ENCODE measurements at places on chromosomes 5 and 9.

GRCh38 chr5:105840800-105841199, 1829.9 kb downstream of the EFNA5 start:
- DNase-seq, result no peak

DNA sequence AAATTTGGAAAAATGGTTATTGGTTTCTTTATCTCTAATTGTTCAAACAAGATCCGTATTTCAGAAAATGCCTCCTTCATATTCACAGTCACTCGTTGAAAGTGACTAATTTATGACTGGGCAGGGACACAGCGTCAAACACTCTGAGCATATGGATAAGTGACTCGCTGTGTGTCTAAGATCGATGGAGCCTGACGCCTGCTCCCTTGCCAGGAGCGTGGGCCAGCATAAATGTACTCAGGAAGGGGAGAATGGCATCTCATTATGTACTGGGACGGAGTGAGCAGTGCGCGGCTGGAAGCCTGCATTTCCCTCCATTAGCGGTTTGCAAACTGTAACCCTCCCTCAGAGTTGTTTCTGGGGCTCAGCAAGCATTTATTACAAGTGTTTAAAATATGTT, 79.8 kb upstream of the CAST start:
- DNase-seq, result peak; percentile 63

- no peak for DNase-seq
Observed at GRCh38 chr5:100023536-100023935, 511.6 kb upstream of the FAM174A start.

- DNase-seq, result no peak
Observed at GRCh38 chr5:93990504-93991070, 249.2 kb upstream of the POU5F2 start.

DNA sequence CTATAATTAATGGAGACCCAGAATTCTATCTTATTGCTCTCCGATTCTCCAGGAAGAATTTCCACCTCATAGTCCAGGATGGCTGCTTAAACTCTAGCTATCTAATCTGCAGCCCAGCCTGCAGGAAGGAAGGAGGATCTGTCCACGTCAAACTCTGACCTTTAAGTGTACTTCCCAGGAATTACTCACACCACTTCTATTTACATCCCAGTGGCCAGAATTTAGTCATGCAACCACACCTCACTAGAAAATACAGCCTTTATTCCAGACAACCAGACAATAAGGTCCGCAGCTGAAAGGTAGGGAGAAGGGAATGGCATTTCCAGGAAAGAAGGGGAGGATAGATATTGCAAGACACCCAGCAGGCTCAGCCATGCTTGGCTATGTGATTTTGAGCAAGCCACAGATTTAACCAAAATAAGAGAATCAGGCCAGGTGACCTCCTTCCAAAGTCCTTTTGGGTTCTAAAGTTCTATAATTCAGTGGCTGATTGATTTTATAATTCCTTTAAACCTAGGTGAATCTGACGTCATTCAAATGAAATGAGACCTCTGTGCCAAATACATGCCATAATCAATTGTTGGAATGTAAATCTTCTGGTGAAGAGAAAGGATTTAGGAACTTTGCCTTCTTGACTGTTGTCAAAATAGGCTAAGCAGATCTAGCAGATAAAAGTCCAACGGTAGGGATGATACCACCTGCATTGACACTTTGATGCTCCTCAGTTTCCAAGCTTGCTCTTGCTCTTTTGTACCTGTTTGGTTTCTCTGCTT, 3.7 kb upstream of the DENND1A start:
- DNase-seq, result peak; percentile 80

DNA sequence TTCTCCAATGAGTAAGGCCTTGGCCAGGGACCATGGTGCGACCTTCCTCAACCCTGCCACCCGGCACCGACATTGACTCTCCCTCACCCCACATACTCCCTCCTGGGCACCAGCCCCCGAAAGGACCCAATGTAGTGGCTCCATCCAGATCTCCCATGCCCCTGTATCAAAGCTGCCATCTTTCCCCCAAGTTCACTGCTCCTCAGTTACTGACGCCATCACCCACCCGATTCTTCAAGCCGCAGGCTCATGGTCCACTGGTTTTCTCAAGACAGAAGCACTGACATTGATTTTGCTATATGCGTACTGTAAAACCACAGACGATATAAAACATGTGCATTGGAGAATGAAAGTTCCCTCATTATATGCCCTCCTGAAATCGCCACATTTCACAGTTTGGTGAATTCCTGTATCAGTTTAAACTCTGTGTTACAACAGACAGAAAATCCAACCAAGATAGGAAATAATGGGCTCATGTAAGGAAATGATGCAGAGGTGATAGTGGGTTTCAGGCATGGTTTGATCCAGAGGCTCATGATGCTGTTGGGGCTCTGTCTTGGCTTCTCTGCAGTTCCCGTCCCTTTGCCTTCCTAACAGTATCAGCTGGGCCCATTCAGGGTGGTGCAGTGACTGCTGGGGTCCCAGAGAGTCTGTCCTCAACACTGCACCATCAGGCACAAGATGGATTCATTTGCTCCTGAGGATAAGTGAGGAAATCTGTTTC, 207.3 kb upstream of the IER5L start:
- DNase-seq, result no peak

DNA sequence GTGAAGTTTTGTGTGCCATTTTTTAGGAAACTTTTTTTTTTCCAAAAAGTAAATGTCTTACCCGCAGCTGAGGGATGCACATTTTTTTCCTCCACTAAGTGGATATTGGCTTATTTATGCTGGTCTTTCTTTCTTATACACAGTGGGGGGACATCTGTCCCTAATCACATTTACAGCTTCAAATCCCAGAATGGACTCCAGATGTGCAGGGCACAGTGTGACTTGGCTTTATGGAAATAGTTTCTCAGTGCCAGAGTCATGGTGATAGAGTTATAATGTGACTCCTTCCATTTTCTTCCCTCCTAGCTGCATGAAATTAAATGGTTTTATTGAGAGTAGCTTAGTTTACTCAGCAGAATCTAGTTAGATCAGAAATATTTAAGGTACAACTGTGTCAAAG, 66.5 kb downstream of the SV2C start:
- no peak for DNase-seq

GRCh38 chr5:147949711-147950573, 43.6 kb upstream of the C5orf46 start:
- peak; percentile 20 for DNase-seq

GRCh38 chr9:131594906-131595665, 49.8 kb downstream of the PRRT1B start:
- DNase-seq, result no peak

GRCh38 chr9:95876138-95876444, 600 bp downstream of the ERCC6L2 start:
- no peak for DNase-seq

DNA sequence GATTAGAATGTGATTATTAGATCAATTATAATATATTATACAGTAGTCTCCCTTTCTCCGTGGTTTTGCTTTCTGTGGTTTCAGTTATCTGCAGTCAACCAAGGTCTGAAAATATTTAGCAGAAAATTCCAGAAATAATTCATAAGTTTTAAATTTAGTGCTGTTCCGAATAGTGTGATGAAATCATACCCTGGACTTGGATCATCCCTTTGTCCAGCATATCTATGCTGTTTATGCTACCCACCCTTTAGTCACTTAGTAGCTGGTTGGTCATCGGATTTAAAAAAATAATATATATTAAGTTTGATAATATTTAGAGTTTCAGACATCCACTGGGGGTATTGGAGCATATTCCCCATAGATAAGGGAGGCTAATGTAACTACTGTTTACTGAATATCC, 19.6 kb downstream of the RMI1 start:
- peak; percentile 14 for DNase-seq

GRCh38 chr9:112898872-112899311, 8.2 kb upstream of the SLC46A2 start:
- no peak for DNase-seq

- DNase-seq, result no peak
Observed at GRCh38 chr5:6495433-6496206, 47.0 kb downstream of the UBE2QL1 start.

DNA sequence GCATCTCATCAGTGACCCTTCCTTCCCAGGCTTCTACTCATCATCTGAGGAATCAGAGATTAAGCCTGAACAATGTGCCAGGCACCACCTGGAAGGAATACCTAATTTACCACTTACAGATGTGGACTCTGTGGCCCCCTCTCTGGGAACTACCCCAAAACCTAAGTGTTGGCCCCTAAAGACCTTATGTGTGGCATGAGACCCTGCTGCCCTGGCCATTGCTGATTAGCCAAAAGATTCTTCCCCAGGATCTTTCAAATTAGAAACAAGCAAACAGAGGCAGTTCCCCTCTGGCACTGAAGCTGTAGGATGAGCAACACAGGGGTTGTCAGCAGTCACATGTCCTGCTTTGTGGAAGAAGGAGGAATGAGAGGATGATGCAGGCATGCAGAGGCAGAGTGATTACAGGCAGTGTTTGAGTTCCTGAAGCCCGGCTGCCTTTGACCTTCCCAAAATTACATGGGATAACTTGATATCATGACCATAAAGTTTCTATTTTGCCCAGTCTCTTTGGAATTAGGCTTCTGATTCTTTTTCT, 10.6 kb downstream of the SPINK4 start:
- peak; percentile 42 for DNase-seq

- DNase-seq, result peak; percentile 15
Observed at GRCh38 chr9:115957585-115957984, 196.0 kb upstream of the PAPPA start.

- no peak for DNase-seq
Observed at GRCh38 chr5:135149229-135149955, 115.4 kb upstream of the PITX1 start.

DNA sequence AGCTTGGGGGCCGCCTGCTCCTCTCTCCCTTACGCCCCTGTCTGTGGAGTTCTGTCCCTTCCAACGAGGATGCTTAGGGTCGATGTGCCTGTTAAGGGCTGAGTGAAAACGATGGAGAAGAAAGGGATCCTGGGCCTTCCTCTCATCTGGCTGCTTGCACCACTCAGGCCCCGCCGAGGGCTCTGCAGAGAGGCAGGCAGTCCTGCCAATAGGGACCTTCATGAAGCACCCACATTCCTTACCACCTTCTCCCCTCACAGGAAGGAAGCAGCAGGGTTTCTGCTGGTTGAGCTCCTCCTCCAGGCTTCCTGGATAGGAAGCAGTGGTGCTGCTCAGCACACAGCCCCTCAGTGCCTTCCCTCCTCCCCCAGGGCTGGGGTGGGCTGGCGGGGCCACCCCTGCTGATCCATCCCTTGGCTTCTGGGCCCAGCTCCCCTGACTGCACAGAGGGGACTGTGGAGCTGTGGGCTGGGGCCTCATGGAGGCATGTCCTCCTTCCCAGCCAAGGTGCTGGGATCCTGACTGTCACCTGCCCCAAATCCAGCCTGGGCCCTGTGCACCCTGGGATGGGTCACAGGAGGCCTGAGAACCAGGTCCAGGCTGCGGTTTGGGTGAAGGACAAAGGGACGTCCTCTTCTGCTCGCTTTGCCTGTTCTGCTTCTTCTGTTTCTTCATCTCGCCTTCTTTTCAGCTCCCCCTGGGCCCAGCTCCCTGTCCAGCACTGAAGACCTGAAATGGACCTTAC, 50.5 kb downstream of the AHRR start:
- DNase-seq, result no peak

DNA sequence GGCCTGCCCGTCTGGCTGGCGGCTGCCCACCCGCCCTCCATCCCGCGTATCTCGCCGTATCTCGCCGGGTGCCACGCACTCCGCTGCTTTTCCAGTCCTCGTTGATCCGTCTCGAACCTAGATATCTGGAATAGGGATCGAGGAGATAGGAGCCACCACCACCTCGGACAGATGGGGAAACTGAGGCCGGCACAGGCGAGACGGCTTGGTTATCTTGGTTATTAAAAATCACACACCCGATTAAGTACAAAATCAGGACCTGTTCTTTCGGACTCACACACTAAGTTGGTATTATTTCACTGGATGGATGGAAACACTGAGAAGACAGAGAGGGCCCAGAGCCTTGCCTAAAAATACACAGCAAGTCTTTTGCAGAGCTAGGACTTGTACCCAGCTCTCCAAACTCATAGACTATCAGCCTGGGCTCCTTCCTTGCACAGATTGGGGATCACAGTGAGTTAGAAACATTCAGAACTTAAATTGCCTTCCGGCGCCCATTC, 678 bp downstream of the SLC26A2 start:
- DNase-seq, result no peak

- no peak for DNase-seq
Observed at GRCh38 chr9:89891591-89892304, 286.9 kb downstream of the GADD45G start.

DNA sequence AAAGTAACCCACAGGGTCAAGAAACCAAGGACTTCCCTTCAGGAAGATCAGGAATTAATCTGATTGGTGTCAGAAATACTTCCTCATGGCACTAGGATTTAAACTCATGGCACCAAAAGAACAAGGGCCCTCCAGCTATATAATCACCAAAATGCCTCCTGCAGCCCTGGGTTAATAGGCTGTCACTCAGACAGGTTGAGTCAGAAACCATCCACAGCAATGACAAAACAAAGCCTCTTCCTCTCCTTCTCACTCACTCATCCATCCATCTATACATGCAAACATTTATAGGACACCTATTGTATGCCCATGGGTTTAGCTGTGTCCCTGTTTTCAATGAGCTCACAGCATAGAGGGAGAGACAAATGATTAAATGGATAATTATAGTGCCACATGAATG, 62.5 kb upstream of the SPOCK1 start:
- peak; percentile 40 for DNase-seq

DNA sequence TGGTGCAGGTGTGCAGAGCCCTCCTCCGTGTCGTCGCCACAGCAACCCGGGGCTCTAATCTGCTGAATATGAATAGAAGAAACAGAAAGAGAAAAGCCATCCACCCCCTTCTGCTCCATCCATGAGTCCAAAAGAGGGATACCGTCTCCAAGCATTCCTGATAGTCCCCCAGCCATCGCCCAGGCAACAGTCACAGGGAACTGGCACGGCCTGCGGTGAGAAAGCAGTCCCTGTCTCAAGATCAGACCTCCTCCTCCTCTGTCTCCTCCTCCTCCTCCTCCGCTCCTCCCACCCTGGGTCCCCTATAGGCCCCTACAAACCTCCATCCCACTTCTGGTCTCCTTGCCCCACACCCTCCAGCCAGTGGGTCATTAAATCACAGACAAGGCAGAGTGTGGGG, 308.1 kb upstream of the MPDZ start:
- no peak for DNase-seq

DNA sequence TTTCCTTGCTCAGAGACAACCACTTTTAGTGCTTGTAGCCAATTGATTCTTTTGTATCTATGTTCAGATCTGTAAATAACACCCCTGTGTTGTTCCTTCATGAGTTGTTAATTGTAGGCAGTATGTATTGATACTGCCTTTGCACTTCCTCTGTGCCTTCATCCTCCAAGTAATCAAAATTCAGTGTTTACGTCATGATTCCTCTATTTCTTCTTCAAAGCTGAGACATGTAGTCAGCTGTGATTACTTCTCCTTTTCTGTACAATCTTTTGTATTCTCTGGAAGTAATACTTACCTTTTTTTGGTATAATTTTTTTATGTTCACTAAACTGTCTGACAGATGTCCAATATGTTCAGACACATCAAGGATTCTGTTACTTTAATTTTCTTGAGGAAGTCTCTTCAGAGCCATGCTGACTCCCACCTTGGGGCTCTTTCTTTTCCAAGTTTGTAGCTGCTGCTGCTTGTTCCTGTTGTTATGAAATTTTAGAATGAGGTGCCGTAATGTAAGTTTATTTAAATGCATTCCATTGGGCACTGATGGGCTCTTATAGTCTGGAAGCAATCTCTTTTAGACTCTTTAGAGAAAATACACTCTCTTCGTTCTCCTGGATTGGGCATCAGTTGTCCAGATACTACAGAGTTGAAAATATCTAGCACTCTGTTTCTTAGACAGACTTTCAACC, 30.5 kb upstream of the LRRC70 start:
- no peak for DNase-seq
